ENCODE measurements at places on chromosomes 12 and 14. TPM values are rescaled to one million over a fixed set of nuclear protein-coding genes. Genes with fewer than 3 reads are reported as not detected.

- no peak for DNase-seq
Observed at GRCh38 chr12:3199551-3200031, 122.4 kb downstream of the TSPAN9 start.

DNA sequence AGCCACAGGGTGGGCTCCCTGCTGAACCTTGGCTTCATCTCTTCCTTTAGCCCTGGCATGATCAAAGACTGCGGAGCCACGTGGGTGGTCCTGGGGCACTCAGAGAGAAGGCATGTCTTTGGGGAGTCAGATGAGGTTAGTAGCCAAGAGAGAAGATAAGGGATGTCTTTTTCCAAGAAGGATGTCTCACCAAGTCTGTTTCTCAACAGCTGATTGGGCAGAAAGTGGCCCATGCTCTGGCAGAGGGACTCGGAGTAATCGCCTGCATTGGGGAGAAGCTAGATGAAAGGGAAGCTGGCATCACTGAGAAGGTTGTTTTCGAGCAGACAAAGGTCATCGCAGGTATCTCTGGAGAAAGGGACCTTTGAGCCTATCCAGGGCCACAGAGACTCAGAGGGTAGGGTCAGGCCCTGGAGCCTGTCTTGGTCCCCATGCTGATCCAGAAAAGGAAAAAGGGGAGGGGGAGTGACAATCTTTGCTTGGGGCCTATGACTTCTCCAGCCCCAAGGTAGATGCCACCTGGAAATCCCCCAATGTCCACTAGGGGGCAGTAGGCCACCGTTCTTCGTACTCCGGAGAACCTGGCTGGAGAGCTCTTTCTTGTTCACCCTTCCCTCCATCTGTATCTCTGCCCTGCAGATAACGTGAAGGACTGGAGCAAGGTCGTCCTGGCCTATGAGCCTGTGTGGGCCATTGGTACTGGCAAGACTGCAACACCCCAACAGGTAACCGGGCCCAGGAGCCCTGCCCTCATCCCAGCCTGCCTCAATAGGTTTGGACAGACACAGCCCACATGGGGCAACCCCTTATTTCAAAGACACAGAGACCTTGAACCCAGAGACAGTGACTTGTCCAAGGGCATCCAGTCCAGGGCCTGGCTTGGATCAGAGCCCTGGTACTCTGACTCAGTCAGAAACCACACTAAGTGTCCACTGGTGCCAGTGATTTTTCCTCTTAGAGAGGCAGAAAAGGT is 2.0 kb downstream of the TPI1 start:
- DNase-seq: peak; percentile 78

DNA sequence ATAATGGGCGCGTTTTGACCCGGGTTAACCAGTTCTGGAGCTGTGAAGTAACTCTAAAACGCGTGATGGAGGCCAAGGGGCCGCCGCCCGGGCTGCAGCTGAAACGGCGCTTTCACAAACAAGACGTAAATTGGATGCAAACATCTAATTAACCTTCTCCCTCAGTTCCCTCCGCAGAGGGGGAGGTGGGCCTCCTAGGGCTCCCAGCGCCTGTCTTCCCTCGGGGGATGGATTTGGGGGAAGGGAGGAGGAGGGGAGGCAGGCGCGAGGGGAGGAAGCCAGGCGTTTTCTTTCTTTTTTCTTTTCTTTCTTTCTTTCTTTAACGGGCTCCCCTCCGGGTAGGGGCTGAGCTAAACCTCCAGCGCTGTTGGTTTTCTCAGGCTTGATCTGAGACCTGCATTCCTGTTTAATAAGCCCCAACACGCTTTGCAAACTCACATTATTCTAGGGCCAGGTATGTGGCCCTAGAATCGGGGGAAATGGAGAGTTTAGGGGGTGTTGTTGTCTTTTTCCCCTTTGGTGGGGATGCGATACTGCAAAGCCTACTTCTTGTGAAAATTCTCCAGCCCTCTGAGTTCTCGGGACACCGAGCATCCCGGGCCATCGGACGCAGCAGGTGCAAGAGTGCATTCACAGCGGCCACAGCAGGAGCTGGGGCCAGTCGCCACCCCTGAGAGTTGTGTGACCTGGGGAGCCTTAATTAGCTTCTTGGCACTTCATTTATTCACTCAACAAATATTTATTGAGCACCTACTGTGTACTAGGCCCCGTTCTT is 43.6 kb upstream of the LHX5 start:
- DNase-seq: no peak

DNA sequence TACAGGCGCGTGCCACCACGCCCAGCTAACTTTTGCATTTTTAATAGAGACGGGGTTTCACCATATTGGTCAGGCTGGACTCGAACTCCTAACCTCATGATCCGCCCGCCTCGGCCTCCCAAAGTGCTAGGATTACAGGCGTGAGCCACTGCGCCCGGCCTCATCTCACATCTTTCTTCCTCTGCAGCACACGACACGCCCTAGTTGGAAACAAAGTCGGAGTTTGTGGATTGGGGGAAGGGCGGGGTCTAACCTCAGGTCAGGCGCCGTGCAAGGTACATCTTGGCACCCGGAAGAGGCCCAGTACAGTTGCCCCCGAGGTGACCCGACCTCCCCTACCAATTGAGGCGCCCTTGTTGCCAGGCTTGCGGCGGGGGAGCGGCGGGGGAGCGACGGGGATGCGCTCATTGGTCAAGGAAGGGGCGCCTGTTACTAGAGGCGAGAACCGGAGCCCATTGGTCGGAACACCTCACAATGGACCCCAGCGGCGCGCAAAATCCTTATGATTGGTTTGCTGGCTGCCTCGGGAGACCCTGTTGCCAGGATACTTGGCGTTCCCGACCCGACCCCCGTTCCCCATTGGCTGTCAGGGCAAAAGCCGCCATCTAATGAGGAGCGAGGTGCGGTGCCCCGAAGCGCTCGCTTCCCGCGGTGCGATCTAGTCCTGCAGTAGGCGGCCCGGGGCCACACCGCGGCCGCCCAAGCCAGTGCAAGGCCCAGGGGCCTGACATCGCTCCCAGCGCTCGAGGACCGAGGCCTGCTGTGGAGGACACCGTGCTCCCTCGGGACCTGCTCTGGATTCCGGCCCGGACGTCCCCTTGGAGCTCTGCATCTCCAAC is at the start of gene REC8:
Gene REC8, plus strand, starts transcription at position 659 of the 839 bp plus-strand sequence. CDS start 473 bp downstream, outside the sequence.
- DNase-seq: peak; percentile 70

- no peak for DNase-seq
Observed at GRCh38 chr12:45348986-45349385, 133.1 kb downstream of the ANO6 start.

GRCh38 chr12:120132054-120132836 is 15.7 kb upstream of the RAB35 start:
- DNase-seq: no peak

GRCh38 chr14:54667764-54668163 is 100.8 kb downstream of the SAMD4A start:
- DNase-seq: no peak

DNA sequence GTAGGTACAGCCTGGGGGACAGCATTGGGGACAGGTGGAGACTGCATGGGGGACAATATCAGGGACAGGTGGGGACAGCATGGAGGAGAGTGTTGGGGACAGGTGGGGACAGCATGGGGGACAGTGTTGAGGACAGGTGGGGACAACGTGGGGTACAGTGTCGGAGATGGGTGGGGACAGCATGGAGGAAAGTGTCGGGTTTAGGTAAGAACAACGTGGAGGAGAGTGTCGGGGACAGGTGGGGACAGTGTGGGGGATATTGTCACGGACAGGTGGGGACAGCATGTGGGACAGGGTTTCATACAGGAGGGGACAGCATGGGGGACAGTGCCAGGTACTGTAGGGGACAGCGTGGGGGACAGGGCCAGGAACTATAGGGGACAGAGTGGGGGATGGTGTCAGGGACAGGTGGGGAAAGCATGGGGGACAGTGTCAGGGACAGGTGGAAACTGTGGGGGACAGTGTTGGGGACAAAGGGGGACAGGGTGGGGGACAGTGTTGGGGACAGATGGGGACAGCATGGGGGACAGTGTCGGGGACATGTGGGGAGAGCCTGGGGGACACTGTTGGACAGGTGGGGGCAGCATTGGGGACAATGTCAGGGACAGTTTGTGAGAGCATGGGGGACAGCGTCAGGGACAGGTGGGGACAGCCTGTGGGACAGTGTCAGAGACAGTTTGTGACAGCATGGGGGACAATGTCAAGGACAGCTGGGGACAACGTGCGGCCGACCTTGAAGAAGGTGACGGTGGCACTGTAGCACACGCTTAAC is 213.1 kb downstream of the TMEM121 start:
- no peak for DNase-seq

GRCh38 chr12:49323524-49324097 is 556 bp downstream of the TROAP start:
- DNase-seq: no peak

GRCh38 chr12:131091413-131091975 is 137.8 kb downstream of the ADGRD1 start:
- no peak for DNase-seq

- no peak for DNase-seq
Observed at GRCh38 chr12:2806700-2807099, 5.8 kb upstream of the ITFG2 start.

- DNase-seq: no peak
Observed at GRCh38 chr14:47264842-47265241, 410.6 kb downstream of the MDGA2 start.

- no peak for DNase-seq
Observed at GRCh38 chr14:61520576-61520975, 174.7 kb upstream of the HIF1A start.

DNA sequence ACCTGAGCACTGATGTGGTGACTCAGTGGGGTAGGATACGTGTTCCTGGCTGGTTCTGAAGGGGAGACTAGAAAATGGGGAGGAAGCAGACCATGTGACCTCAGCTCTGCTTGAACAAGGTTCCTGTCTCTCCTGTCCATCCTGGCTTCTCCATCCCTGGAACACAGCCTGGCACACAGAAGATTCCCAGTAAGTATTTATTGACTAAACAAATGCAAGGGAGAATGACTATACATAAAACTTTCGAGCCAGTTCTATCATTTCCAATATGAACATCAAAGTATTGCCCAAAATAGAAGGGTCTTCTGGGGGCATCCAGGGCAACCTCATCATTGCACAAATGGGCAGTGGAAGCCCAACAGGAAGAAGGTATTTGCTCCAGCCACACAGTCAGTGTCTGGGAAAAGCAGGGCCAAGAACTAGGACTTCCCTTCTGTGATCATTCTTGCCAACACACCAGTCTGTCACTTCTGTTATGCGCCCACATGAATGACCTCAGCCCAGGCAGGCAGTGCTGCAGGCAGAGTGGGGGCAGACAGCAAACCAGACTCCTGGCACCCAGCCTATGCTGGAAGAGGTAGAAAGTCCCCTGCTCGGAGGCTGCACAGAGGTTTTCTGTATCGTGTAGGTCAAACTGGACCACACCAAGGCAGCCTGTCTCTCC is 5.6 kb upstream of the SERPINA9 start:
- DNase-seq: no peak

DNA sequence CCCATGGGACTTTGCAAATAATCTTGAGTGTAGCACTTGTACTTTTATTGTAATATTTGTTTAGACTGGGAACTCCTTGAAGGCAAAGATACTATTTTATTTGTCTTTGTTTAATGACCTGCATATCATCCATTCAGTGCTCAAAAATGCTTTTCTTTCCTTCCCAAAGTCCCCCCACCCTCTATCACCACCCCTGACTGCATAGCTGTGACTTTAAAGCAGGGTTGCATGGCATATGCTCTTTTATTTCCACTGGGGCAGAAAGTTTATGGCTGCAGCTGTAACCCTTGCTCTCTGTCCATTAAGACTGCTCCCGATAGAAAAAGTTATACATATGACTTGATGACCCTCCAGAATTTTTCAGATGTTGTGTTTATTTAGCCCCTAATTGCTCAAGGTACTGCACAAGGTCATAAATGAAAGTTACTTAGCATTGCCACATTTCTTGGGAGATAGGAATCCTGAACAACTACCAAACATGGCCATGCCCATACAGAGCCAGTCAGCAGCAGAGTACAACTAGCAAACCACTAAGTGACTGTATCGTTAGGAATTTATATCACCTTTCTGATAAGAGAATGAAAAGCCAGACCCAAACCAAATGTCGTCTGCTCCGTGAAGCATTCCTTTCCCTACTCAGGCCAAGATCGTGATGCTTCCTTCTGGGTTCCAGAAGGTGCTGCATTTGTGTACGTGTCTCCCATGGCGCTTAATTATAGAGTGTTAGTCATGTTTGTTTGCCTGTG is 114.3 kb downstream of the DIP2B start:
- DNase-seq: no peak

GRCh38 chr12:79424109-79424721 is 266.5 kb downstream of the PAWR start:
- DNase-seq: no peak

DNA sequence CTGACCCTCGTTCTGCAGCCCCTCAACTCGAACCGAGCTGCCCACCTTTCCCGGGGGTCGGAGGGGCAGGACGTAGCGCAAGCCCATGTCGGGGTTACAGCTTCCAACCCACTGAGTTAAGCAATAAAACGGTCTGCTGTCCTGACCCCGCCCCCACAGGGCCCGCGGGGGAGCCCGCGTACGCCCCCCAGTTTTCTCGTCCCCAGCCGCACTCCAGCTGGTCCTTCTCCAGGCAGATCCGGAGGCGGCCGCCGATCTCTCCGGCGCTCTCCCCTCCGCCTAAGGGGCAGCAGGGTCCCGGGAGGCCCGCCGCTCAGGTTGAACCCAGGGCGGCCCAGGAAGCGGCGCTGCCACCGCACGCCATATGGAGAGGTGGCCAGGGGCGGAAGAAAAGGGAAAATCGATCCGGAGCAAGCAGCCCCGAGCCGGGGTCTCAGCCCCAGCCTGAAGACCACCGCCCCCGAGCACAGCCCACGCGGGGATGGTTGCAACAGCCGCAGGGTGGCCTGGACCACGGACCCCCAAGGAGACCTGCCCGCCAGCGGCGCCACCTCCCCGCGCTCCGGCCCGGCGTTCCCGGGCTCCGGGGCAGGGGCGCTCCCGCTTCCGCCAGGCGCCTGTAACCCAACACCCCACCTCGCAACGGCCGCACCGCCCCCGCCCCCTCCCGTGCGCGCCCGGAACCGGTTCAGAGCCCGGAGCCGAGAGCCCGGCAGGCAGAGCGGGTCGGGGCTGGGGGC is 760 bp downstream of the ACTN1 start:
- DNase-seq: peak; percentile 75

- DNase-seq: no peak
Observed at GRCh38 chr12:39620659-39621658, 1.4 kb upstream of the ABCD2 start.

DNA sequence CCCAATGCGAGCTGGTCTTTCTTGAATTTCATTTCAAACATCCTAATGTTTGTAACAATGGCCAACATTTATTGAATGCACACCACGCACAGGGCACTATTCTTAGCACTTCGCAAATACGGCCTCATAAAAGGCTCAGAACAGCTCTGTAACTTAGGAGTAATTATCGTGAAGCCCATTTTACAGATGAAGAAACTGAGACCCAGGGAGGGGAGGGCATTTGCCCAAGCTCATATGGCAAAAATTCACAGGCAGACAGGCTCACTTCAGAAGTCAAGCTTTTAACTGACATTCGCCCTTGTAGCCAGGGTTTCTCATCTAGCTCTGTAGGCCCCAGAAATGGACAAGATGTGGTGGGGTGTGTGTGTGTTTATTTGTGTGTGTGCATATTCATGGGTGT is 60.3 kb upstream of the TBX3 start:
- DNase-seq: no peak

- DNase-seq: peak; percentile 16
Observed at GRCh38 chr12:57625261-57626032, 7.6 kb downstream of the B4GALNT1 start.

AMDHD1 gene
- total RNA-seq: 0.35 TPM

CCDC91 gene
- total RNA-seq: 53.2 TPM

MDM1 gene
- total RNA-seq: 7.9 TPM

PAH gene
- total RNA-seq: not detected

OTX2 gene
- not detected for total RNA-seq

CFAP251 gene
- total RNA-seq: 1.2 TPM

KRT74 gene
- not detected for total RNA-seq

OR4N5 gene
- not detected for total RNA-seq

TMPRSS12 gene
- not detected for total RNA-seq

All from heart left ventricle (tissue), 16 donors.